ENCODE measurements at places on chromosomes 13 and 19.

DNA sequence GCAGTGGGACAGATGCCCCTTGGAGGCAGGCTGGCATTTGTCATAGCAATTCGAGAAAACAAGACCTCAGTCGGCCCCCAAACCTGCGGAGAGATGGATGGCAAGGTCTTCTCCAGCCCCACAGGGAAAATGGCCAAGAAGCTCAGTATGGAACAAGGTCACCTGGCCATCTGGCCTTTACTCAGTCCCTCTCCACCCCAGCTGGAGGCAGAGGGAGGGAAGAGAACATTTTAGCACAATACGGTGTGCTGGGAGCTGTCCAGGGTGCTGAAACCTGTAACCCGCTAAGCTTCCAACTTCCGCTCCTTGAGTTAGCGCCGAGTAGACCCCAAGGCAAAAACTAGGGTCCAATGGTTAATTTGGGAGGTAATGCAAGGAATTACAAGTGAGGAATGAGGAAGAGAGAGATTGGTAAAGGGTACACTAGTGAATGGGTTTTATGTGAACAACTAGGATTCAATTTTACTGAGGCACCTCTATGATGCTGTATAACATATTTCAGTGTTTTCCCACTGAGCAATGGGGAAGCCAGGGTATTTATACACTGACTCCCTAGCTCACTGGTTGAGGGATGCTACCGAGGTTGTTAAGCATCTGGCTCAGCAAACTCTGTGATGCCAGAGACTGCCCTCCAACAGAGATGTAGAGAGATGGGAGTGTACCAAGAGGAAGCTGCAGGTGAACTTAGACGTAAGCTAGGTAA, 64.3 kb downstream of the CACNA1A start:
- DNase-seq: peak; percentile 46

DNA sequence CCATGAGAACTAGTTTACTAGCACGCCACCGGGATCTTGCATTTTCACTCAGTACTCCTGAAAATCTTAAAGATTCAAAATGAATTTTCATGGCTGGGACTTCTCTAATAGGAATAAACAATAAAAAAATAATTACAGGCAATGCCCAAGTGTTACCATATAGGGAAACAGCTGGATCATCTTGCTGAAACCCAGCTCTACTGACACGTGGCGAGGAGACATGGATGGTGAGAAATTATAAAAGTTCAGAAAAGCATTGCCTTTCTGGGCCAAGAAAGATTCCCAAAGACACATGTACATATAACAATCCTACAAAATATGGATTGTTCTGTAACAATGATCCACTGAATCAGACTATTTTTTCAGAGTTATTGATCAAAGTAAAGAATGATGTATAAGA, 209.3 kb downstream of the RGCC start:
- no peak for DNase-seq

GRCh38 chr13:28471421-28471820, 23.5 kb downstream of the FLT1 start:
- DNase-seq: no peak

DNA sequence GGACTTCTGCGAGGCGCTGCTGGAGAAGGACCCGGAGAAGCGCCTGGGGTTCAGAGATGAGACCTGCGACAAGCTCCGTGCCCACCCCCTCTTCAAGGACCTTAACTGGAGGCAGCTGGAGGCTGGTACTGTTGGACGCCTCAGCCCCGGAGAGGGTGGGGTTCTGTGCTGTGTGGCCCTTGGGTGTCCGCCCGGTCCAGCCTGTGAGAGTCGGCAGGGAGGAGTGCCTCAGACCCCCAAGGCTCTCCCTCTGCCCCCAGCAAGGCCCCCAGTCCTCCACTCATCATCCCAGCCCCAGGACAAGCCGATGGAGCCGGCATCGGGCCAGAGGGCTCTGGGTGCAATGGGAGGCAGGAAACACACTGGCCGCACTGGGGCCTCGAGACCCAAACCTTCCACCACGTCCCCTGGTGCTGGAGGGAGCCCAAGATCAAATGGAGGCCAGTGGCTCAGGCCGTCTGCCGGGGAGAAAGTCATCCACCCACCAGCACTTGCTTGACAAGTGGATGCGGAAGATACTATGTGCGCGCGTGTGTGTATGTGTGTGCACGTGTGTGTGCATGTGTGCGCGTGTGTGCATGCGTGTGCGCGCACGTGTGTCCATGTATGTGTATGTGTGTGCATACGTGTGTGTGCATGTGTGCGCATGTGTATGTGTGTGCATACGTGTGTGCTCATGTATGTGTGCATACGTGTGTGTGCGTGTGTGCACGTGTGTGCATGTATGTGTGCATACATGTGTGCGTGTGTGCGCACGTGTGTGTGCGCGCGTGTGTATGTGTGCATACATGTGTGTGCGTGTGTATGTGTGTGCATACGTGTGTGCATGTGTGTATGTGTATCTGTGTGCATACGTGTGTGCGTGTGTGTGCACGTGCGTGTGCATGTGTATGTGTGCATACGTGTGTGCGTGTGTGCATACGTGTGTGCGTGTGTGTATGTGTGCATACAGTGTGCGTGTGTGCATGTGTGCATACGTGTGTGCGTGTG, 25.8 kb upstream of the TMEM255B start:
- no peak for DNase-seq

- DNase-seq: no peak
Measured at GRCh38 chr13:109954441-109954840, 168.1 kb upstream of the IRS2 start.

GRCh38 chr13:41312176-41312500, 1.1 kb downstream of the NAA16 start:
- peak; percentile 14 for DNase-seq

DNA sequence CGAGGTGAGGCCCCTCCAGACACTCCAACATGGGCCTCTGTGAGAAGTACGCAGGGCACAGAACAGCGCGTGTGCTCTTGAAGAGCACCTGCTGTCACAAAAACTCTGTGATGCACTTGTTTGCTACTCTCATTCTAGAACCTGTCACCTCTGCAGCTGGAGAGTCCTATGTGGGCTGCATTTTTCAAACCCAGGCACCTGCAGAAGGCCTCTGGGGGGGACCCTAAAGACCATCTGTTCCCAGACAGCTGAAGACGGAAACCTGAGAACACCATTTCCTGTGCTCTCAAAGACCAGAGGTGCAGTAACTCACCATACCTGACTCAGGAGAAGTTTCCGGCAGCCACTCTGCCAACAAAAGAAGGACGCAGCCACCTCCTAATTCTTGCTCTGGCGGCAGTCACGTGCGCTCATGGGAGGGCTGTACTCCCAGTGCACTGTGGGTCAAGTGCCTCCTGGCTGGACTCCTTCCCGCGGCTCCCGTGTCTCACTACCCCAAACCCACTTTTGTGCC, 28.1 kb downstream of the RANBP3 start:
- peak; percentile 67 for DNase-seq

DNA sequence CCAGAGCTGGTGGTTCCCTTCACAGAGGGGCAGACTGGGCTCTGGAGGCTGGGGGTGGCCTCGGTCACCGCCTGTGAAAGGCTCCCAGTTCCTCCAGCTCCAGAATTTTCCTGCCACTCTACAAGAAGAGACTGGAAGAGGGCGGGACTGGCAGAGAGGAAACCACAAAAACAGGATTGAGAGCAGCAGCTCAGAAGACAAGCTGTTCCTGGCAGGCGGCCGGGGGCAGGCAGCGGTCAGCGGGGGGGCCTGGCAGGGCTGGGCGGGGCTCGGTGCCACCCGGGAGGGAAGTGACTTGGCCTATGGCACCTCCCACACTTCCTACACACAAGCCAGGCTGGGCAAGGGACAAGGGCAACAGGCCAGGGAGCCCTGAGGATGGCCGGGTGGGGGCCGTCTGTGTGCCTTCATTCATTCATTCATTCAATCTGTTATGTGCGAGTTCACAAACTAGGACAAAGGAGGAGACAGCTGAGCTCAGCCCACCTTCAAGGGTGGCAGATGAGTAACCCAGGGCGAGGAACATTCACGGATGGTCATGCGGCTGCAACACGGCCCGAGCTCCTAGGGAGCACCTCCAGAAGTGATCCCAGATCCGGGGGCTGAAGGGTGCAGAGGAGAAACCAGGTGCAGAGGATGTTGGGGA, 16.9 kb upstream of the BTBD2 start:
- peak; percentile 65 for DNase-seq

DNA sequence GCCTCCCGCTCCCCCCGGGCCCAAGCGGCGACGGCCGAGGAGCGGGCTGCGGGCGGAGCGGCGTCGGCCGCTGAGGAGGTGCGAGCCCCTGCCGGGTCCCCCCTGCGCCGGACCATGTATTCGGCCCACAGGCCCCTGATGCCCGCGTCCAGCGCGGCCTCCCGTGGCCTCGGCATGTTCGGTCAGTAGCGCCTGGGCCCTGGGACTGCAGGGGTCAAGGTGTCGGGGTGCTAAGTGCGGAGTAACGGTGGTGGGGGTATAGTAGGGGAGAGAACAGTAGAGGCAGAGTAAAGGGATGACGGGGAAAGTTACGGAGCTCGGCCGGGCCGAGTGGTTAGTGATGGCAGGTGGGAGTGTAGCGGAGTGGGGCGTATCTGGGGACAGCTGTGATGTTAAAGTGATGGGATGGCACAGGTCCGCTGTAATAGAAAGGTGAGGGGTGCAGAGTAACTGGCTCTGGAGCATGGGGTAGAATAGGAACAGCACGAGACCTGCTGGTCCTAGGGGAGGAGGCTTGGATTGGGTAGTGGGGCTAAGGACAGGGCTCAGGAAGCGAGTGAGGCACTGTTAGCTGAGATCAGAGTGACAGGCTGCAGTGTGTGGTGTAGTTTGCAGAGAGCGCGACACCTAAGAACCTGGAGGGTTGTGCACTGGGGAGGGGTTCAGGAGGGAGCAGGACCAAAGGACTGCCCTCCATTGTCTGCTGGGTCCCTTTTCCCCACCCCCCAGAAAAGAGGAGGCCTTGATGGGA, 15.7 kb downstream of the CIC start:
- peak; percentile 39 for DNase-seq

DNA sequence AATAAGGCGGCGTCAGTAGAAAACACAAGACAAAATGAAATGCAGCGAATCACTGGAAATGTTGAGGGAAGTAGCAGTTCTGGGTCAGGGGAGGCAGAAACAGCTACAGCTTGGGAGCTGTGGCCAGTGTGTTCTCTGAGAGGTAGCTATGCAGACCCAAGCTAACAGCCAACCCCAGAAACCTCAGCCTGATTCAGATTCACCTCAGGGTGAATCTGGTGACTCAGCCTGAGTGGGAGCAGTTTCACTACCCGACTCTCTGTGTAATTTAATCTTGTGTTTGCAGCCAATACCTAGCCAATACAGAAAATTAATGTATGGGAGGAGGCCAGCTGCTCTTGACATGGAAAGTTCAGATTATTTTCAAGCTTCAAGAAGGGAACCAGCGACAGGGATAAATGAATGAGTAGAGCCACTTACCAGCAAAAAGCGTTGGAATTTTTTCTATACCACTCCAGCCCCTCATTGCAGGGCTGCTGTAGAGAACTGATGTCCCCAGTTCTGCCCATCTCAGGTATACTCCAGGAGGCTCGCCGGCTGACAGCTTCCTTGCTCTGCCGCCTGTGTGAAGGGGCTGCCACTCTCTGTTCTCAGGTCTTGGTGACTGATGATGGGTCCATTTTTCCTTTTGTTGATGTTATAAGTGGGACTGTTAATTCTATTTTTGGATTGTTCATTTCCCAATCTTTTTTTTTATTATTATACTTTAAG, 8.9 kb downstream of the IGFL3 start:
- DNase-seq: no peak

DNA sequence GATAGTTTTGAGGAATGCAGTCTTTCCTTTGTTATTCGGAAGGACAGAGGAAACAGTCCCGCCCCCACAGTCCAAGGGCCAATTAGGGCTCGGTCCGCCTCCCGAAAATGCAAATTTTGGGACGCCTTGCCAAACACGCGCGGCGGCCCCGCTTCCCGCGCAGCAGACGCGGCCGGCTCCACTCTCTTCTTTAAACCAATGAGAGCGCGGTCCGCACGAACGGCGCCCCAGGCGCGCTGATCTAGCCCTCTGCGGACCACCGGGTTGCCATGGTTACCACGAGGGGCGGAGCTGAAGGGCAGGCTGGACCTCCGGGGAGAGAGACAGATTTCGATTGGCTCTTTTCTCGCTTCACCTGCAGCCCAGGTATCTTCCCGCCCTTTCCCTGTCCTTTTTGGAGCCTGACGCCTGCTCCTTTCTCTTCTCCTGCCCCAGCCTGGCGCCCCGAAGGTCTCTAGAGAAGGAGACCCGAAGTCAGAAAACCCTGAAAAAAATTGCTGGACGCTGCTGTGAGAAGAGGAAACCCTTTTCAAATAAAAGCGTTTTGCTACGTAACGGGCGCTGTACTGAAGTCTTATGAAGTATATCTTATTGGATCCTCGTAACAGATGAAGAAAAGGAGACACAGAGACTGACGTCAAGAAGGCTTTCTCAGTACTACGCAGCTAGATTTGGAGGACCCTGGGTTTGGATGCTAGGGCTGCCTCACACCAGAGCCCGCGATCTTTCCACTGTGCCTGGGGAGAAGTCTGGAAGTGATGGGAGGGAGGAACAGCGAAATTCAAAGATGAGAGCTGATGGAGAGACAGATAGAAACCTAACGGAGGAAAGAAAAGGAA, 2.0 kb downstream of the PTH2 start:
- DNase-seq: peak; percentile 55

DNA sequence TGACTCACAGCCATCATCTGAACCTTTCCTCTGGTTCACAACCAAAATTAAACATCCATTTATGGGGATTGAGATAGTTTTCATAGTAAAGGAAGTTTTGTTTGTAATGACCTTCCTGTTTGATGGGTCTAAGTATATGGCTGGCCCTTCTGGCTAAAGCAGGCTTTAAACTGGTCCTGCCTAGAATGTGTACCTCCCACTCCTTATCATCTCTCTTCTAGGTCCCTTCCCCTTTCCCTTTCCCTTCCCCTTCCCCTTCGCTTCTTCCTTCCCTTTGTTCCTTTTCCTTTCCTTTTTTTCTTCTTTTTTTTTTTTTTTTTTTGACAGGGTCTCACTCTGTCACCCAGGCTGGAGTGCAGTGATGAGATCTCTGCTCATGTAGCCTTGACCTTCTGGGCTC, 35.6 kb downstream of the BBC3 start:
- DNase-seq: no peak

DNA sequence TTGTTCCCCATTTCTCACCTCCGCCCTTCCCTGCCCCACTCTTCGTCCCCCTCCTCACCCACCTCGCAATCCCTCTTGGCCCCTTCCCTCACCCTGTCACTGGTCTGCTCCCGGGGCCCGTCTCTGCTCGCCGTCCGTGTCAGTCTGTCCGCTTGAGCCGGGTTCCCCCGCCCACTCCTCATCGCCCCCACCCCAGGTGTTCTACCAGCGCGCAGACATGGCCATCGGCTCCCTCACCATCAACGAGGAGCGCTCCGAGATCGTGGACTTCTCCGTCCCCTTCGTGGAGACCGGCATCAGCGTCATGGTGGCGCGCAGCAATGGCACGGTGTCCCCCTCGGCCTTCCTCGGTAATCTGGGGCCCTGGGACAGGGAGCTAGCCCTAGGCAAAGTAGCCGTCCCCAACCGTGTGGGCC, 22.3 kb downstream of the GRIN2D start:
- no peak for DNase-seq

DNA sequence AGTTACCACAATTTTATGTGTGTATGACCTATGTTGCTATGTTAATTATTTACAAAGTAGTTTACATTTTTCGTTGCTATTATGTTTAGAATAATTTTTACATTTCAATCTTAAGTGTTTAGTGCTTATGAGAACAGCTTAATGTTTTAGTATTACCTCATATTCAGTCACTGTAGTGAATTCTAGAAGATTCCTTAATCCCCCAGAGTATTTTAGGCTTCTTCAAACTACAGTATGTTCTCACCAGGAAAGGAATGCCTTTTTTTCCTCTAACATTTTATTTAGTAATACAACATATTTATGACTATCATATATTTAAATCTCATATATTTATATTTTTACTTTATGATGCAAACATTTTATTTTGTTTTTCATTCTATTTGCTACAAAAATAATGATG, 612.1 kb upstream of the KLHL1 start:
- no peak for DNase-seq
